ENCODE measurements at places on chromosomes 4 and X. TPM values are rescaled to one million over a fixed set of nuclear protein-coding genes. Genes with fewer than 3 reads are reported as not detected.

- no peaks in the 10 kb centered on the region for H3K4me1 ChIP-seq
- H3K36me3 ChIP-seq = no peaks in the 10 kb centered on the region
- no peak overlapping the region for H3K4me3 ChIP-seq
- peak; percentile 13 for DNase-seq
- H3K27ac ChIP-seq = no peak overlapping the region
- H3K27me3 ChIP-seq = no peaks in the 10 kb centered on the region
These were observed 727.6 kb downstream of the TRAM1L1 start for GRCh38 chr4:116357758-116358157.

DNA sequence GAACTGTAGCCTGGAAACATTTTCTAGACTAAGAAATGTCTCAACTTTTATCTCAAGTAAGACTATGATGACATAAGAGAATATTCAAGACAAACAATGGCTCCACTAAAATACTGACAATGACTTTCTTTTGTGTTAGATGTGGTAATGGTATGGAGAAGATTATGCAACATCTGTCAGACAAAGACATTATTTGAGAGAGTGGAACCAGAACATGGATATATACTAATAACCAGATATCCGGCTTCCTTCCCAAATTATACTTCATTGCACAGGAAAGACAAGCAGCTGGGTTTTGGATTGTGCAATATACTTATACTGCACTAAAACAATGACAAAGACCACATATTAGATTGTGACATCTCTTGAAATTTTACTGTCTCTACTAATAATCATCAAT is 290.8 kb upstream of the GIMD1 start:
- DNase-seq = no peak
- H3K27ac ChIP-seq = no peak overlapping the region
- H3K27me3 ChIP-seq = no peaks in the 10 kb centered on the region
- no peak overlapping the region for H3K4me3 ChIP-seq
- H3K36me3 ChIP-seq = no peaks in the 10 kb centered on the region
- no peaks in the 10 kb centered on the region for H3K4me1 ChIP-seq

DNA sequence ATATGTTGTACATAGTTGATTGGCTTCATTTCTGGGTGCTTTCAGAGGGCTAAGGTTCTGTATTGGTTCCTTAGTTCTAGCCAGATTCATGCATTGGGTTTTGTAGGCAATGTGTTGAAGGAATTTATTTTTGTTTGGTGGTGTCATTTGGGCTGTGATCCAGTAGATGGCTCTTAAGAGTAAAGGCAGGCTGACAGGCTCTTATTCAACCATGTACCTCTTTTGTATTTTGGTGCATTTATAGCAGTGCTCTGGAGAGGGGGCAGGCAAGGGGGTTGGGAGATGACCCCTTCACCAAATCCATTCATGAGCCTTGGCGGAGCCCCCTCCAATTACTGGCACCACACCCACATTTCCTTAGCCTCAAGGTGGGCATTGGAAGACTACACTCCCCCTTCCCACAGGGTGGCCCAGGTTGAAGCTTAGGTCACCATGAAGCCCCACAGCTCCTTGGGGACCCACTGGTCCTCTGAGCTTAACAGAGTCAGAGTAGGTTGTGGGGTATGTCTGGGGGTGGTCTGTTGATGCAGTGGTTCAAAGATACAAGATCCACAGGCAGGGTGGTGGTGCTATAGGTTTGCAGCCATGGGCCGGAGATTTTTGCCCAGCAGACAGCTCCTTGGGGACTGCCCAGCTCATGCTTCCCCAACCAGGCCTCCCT is 143.0 kb upstream of the GNPDA2 start:
- H3K36me3 ChIP-seq = no peaks in the 10 kb centered on the region
- no peak overlapping the region for H3K27ac ChIP-seq
- no peak for DNase-seq
- H3K4me3 ChIP-seq = no peak overlapping the region

DNA sequence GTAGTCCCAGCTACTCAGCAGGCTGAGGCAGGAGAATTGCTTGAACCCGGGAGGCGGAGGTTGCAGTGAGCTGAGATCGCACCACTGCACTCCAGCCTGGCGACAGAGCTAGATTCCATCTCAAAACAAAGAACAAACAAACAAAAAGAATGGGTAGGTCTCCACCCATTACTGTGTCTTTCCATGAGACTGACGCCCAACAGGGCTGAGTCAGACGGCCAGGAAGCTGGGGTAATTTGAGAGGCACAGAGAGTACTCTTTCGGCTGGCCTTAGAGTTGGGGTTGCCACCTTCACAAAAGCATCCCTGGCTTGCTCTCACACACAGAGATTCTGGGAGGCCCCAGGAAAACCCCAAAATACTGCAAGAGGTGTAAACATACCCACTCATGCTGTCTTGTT is 72.0 kb upstream of the DHRSX start:
- no peak overlapping the region for H3K27ac ChIP-seq
- H3K4me1 ChIP-seq = peaks cover 2% of the 10 kb centered on the region
- H3K4me3 ChIP-seq = no peak overlapping the region
- no peaks in the 10 kb centered on the region for H3K27me3 ChIP-seq
- no peaks in the 10 kb centered on the region for H3K36me3 ChIP-seq

GYPA gene
- not detected for total RNA-seq

UGT2A1 gene
- not detected for total RNA-seq

DNA sequence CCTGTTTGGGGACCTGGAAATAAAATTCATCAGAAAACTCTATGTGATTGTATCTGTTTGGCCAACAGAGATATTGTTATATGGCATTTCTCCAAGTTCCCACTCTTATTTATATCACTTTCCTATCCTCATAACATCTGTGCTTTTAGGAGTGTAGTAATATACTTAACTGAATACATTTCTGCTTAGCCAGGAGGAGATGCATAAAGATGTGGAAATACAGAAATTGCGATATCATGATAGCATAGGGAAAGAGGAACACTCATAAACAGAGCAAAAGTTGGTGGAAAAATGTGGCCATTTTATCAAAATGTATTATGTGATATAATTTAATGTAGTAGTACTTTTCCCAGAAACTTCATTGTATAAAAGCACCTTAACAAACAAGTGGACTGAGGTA is 46.1 kb upstream of the TSPAN7 start:
- H3K36me3 ChIP-seq = no peaks in the 10 kb centered on the region
- no peaks in the 10 kb centered on the region for H3K27me3 ChIP-seq
- H3K4me3 ChIP-seq = no peak overlapping the region
- DNase-seq = no peak

LRIT3 gene
- total RNA-seq = 0.19 TPM

TMA16 gene
- total RNA-seq = 54.7 TPM

DNA sequence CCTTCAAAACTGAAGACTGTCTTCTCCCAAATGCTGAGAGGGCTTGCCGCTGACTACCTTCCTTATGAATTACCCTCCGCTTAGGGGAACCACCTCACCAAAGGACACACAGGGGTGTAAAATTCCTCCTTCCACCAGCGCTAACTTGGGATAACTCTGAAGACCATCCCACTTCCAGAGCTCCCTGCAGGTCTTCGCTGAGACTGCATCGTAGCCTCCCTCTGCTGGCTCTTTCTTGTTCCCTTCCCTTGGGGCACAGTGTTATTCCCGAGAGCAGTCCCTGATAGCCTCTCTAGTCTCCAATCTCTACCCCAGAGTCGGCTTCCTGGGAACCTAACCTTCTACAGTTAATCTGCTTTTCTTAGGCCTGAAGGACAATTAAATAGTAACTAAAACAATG is 725.5 kb upstream of the ATOH1 start:
- no peaks in the 10 kb centered on the region for H3K36me3 ChIP-seq
- no peak overlapping the region for H3K27ac ChIP-seq
- H3K4me1 ChIP-seq = no peaks in the 10 kb centered on the region
- DNase-seq = no peak
- H3K4me3 ChIP-seq = no peak overlapping the region

DNA sequence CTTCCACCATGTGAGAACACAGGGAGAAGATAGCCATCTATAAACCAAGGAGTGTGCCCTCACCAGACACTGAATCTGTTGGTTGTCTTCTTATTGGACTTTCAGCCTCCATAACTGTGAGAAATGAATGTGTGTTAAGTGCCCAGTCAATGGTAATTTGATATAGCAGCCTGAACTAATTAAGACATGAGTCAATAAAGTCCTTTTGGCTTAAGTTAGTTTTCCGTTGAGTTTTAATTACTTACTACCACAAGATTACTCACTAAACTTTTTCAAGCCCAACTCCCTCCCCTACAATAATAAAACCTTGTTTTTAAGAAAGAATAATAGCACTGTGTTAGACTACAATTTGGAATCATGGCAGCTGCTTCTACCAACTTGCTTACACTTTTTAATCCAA is 324.2 kb downstream of the PCDH19 start:
- H3K4me3 ChIP-seq = no peak overlapping the region
- H3K27me3 ChIP-seq = no peaks in the 10 kb centered on the region
- DNase-seq = no peak
- no peak overlapping the region for H3K27ac ChIP-seq
- no peaks in the 10 kb centered on the region for H3K36me3 ChIP-seq

GRCh38 chr4:176784816-176785215 is 7.9 kb downstream of the VEGFC start:
- peaks cover 11% of the 10 kb centered on the region for H3K27me3 ChIP-seq
- DNase-seq = no peak
- no peaks in the 10 kb centered on the region for H3K36me3 ChIP-seq
- no peak overlapping the region for H3K27ac ChIP-seq
- no peaks in the 10 kb centered on the region for H3K4me1 ChIP-seq

TLR1 gene
- 1.5 TPM for total RNA-seq

CFAP47 gene
- total RNA-seq = not detected

DNA sequence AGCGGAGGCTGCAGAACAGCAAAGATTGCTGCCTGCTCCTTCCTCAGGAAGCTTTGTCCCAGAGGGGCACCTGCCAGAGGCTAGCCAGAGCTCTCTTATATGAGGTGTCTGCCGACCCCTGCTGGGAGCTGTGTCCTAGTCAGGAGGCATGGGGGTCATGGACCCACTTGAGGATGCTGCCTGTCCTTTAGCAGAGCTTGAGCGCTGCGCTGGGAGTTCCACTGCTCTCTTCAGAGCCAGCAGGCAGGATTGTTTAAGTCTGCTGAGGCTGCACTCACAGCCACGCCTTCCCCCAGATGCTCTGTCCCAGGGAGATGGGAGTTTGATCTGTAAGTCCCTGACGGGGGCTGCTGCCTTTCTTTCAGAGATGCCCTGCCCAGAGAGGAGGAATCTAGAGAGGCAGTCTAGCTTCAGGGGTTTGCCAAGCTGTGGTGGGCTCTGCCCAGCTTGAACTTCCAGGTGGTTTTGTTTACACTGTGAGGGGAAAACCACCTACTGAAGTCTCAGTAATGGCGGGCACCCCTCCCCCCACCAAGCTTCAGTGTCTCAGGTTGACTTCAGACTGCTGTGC is 10.9 kb downstream of the DCK start:
- DNase-seq = peak; percentile 79
- peaks cover 45% of the 10 kb centered on the region for H3K36me3 ChIP-seq
- no peaks in the 10 kb centered on the region for H3K27me3 ChIP-seq
- H3K27ac ChIP-seq = peak overlapping the region; percentile 81
- H3K4me3 ChIP-seq = peak overlapping the region; percentile 21

Measured in activated CD4-positive, alpha-beta T cell treated with anti-CD3 and anti-CD28 coated beads for 36 hours (primary cell).